Germinal center (tissue), 1 donor: ENCODE measurements at places on chromosomes 5 and 9.

- no peak for DNase-seq
Observed at GRCh38 chr9:80437825-80438224, 866.1 kb downstream of the TLE4 start.

- DNase-seq: no peak
Observed at GRCh38 chr5:54739371-54739770, 221.8 kb downstream of the SNX18 start.

DNA sequence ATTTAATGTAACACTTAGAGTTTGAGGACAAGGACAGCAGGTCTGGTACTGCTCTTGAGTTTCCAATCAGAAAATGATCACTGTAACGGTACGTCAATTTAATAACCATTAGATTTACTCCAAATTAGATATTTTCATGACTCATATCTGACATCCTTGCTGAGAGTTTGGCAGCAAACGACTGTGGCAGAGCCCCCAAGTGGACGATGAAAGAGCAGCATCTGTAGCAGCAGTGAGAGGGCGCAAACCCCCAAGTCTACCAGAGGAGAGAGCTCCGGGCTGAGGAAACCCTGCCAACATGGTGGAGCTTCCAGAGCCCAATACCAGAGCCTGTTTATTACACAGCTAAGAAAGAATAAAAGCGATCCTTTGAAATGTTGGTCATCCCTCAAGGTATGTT lies 73.2 kb upstream of the EPB41L4A start:
- peak; percentile 71 for DNase-seq

GRCh38 chr5:168471785-168472184 lies 14.5 kb upstream of the RARS1 start:
- DNase-seq: no peak

- no peak for DNase-seq
Observed at GRCh38 chr5:35031276-35031675, 16.5 kb downstream of the AGXT2 start.
